GM23248 (cell line): ENCODE measurements at places on chromosomes 1 and 21. TPM values are rescaled to one million over a fixed set of nuclear protein-coding genes. Genes with fewer than 3 reads are reported as not detected.

The NUF2 gene
- polyA plus RNA-seq = 11.1 and 13.5 TPM in 2 replicates

The HRNR gene
- polyA plus RNA-seq = 0.05 TPM in 1 of 2 replicates, not detected in the other

- no peak for DNase-seq
Observed at GRCh38 chr21:37319551-37319950, 47.0 kb upstream of the DYRK1A start.

DNA sequence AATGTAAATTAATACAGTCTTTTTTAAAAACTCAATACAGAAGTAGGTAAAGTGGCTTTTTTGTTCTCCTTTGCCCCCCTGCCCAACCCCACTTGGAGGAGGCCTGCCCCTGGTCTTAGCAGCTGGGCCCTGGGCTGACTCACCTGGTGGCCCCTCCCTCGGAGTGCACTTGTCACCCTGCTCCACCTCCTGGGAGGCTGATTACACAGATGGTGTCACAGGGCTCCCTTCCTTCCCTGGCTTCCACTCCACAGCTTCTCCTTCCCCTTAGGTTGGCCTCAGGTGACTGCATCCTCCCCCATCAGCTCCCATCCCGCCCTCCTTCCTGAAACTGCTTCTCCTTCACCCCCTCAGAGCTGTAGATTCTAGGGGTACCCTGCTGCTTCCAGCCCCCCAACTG, 11.7 kb upstream of the CAPN9 start:
- DNase-seq = no peak

The ABCA4 gene
- 0.20 and 0.25 TPM in 2 replicates for polyA plus RNA-seq

GRCh38 chr1:217620814-217621213, 10.1 kb downstream of the GPATCH2 start:
- DNase-seq = no peak

The CR1L gene
- not detected in 2 replicates for polyA plus RNA-seq

The TFF2 gene
- polyA plus RNA-seq = not detected in 2 replicates

DNA sequence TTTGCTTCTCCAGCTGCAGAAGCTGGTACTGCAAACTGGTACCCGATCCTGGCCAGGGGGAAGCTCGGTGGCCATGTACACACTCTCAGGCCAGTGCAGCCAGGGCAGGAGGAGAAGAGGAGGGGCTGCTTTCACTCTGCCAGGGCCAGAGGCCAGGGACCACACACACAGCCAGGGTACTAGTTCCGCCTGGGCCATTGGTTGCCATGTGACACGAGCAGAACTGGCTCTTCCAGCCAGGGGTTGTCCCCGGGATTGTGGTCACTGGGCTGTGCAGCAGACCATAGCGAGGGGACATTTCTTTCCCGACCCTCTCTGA, 3.7 kb upstream of the SHISAL2A start:
- no peak for DNase-seq

The ZYG11A gene
- 0.04 TPM in 1 of 2 replicates, not detected in the other for polyA plus RNA-seq

- DNase-seq = no peak
Observed at GRCh38 chr1:87284456-87285240, 44.0 kb upstream of the LMO4 start.
